ENCODE measurements at places on chromosomes 3 and 15.

DNA sequence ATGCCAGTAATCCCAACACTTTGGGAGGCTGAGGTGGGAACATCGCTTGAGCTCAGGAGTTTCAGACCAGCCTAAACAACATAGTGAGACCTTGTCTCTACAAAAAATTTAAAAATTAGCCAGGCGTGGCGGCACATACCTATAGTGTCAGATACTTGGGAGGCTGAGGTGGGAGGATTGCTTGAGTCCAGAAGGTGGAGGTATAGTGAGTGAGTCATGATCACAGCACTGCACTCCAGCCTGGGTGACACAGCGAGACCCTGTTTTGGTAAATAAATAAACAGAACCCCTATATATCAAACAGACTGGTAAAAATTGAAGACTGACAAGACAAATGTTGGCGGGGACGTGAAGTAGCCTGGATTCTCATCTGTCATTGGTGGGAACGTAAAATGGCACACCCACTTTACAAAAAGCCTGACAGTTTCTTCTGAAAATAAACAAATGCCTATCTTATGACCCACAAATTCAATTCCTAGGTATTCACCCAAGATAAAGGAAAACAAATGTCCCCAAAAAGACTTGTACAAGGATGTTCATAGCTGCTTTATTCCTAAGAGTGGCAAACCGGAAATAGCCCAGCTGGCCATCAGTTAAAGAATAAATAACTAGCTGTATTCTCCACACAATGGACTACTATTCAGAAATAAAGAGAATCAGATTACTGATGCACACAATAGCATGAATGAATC, 47.0 kb upstream of the GK5 start:
- no peak for DNase-seq

- peak; percentile 12 for DNase-seq
These were observed 34.8 kb downstream of the ATG7 start for GRCh38 chr3:11306817-11307589.

DNA sequence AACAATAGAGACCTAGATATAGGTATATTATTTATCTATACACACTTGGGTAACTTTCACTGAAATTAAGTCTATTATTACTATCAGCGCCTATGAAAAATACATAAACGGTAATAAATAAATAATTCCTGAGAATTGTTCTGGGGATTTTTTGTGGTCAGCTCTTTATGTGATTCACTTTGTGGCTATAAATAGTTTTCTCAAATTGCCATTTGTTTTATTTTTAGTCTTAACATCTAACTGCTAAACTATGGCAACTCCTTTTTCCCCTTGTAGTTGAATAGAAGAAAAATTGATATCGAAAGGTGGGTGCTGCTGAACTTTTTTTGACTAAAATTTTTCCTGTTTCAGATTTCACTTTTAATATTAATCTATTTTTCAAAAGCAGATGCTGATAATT, 189.0 kb downstream of the VGLL3 start:
- no peak for DNase-seq

DNA sequence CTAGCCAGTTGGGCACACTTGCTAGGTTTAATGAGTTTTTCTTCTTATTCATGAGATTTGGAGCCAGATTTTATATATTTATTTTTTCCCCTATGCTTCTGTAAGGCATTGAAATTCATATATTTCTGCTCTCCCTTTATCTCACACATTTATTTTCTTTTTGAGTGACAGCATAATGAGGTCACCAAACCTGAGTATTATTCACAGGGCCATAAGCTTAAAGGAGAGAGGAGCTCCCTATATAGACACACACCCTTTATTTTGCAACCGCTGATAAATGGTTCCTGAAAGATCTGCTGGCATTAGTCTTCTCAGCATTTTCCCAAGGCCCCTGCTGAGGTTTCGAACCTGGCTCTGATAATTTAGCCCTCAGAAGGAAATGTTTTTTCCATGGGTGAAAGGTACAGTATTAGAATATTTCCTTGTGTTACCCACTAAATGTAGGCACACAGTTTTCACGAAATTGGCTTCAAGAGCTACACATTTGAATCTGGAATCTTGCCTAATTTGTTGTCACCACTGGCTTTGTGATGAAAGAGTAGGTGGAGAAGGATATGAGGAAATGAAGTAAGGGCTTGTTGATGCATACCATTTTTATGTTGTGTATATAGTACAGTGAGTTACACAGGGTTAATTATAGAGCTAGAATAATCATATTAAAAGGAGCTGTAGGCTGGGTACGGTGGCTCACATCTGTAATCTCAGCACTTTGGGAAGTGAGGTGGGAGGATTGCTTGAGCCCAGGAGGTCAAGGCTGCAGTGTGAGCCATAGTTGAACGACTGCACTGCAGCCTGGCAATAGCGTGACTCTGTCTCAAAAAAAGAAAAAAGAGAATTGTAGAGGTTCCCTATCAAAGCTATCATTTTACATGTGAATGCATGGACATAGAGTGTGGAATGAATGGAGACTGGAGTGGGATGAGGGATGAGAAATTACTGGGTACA, 6.5 kb downstream of the KLHL18 start:
- DNase-seq: no peak

DNA sequence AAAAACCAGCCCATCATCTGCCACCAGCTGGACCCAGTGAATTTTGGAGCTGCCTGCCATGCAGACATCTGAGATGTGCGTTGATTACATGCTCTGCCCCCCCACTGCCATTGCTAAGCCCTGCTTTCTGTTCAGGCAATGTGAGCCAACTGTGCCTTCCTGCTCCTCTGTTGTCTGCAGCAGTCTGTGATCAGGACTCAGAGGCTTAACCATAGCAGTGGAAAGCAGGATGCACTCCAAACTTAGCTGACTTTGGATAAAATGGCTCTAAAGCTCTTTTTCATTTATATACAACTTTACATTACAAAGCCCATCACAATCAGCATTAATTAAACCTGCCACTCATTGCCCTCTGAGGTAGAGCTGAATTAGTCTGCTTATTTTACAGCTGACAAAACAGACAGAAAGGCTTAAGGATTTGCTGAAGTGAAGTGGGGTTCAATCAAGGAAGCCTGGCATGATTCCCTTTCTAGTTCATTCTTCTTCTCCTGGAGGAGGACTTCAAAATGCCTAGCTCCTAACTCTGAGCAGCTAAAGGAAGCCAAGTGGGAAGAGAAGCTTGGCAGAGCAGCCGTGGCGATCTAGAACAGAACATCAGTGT, 15.7 kb upstream of the RPS27L start:
- no peak for DNase-seq

DNA sequence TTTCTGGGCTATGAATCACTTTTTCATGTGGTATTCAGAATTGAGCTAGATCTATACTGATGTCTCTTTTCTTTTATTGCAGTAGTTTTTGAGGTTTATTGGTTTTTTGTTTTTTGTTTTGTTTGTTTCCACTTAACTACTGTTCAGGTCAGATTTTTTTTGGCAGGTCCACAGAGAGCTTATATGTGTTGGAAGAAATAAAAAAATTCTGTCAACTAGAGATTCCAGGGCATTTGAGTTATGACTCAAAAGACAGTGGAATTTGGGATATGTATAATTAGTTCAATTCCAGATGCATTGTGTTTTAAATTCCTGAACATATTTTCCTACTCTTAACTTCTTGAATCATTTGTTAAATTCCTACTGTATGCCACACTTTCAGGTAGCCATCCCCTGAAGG, 727.2 kb downstream of the SI start:
- DNase-seq: no peak

DNA sequence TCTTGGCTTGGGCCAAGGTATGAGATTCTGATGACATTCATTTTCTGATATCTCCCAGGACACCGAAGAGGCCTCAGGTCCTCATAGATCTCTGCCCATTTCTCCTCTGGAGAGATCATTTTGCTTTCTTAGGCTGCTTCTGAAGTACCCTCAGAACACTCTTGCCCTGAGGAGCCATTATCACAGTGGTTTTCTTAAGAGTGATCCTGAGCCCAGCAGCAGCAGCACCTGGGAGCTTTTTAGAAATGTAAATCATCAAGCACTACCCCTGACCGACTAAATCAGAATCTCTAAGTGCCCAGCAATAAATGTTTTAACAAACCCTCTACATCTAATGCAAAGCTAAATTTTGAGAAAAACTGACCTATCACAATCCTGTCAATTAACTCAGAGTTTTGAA, 40.6 kb upstream of the SLC9A9 start:
- no peak for DNase-seq

- DNase-seq: no peak
These were observed 6.4 kb downstream of the PDE8A start for GRCh38 chr15:84987949-84988624.

GRCh38 chr3:55164876-55165275, 237.0 kb upstream of the LRTM1 start:
- DNase-seq: no peak

- DNase-seq: no peak
These were observed 67.1 kb downstream of the APBA2 start for GRCh38 chr15:28952666-28953491.

DNA sequence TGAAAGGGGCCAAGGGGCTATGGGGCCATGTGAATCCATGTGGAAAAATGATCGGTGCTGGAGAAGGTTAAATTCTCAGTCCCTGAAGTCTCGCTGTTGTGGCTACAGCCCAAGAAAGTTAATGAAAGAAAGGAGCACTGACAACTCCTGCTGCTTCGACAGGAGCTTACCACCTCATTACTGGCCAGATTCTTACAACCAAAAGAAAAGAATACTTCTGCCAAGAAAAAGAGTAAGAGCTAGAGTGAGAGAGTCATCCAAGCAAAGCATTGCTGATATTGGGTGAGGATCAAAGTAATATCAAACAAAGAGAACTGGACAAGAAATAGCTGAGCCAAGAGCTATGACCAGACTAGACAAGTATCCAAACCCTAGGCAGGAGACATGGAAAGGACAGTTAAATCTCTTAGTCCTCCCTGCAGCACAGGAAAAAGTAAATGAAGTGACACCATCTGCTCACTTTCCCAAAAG, 348.4 kb upstream of the PLSCR5 start:
- DNase-seq: no peak

DNA sequence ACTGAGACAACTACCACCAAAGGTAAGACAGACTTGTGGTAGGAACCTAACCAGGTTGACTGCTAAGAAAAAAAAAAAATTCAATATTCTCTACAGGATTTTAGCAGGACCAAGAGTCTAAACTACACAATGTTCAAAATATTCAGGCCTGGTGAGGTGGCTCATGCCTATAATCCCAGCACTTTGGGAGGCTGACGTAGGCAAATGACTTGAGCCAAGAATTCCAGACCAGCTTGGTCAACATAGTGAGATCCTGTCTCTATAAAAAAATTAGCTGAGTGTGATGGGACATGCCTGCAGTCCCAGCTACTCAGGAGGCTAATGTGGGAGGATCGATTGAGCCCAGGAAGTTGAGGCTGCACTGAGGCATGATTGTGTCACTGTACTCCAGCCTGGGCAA, 341.6 kb upstream of the WNT5A start:
- no peak for DNase-seq

- no peak for DNase-seq
These were observed 197.2 kb downstream of the VGLL3 start for GRCh38 chr3:86793786-86794185.

- DNase-seq: no peak
These were observed 382.1 kb downstream of the GAP43 start for GRCh38 chr3:116005404-116005803.

- no peak for DNase-seq
These were observed 611.4 kb upstream of the NAALADL2 start for GRCh38 chr3:174247687-174248152.

DNA sequence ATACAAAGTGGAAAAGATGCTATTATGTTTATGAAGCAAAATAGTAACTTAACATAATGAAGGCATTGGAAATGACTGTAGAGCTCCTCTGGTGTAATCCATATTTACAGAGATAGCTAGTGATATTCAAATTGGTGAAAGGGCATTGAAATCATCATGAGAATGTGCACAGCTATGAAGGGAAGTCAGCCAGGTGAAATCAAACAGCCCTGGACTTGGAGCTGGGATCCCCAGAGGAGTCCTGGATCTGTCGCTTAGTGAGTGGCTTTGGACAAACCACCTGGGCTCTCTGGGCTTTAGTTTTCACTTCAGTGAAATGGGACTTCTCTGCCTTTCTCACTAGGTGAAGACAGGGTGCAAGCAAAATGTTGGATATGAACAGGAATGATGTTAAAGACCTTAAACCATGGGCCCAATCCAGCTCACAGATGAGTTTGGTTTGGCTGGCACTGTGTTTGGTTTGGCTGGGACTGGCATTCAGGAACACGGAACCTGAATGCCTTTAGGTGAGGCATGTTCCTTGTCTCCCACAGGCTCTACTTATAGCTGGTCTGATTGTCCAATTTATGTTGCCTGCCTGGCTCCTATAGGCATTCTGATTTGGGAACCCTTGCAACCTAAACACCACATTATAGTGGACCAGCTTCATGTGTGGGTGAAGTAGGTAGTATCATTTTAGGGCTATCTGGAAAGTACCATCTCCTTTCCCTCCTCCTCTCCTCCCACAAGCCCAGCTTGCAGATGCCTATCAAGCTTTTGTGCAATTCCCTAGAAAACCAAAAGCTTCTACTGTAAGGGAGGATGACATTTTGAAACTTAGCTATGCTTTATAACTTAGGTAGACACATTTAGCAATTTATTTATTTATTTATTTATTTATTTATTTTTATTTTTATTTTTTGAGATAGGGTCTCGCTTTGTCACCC, 110.6 kb upstream of the TNFAIP8L3 start:
- DNase-seq: no peak

DNA sequence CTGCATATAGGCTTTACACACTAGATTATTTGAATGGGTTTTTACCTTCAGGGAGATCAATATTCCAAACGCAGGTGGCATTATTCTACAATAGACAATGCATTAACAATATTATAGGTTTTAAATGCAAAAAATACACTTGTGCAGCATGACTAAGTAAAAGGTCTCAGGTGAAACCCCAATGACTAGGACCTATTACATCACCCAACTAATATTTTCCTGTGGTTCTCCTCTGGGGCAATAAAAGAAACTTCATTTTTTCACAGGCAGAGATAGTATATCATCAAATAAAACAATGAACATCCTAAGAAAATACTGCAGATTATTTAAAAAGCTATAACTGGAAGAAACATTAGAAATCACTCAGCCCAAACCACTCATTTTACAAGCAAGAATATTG, 375.3 kb downstream of the ROBO1 start:
- DNase-seq: no peak

- DNase-seq: peak; percentile 41
These were observed 52.0 kb upstream of the ULK4 start for GRCh38 chr3:42013691-42014457.

GRCh38 chr15:81506071-81506470, 132.1 kb upstream of the TMC3 start:
- DNase-seq: no peak

- no peak for DNase-seq
These were observed 92.2 kb upstream of the TNFAIP8L3 start for GRCh38 chr15:51186891-51187290.

- DNase-seq: no peak
These were observed 27.5 kb downstream of the HERC1 start for GRCh38 chr15:63805993-63806980.

DNA sequence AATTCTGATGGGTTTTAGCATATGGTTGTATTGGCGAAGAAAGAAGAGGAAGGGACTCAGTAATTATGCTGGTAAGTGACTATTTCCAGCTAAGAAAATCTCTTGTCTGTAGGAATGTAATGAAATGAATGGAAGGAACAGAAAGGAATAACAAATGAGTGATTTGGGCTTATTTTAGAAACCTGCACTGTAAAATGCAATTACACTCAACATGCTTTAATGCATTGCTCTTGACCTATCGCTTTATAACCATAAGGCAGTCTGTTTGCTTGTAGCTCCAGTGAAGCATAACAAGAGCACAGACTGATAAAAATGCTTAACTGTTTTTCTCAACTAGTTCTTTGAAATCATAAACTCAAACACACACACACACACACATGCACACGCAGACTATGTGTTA, 549.0 kb downstream of the ROBO2 start:
- no peak for DNase-seq

- no peak for DNase-seq
These were observed 16.9 kb upstream of the RYR3 start for GRCh38 chr15:33293713-33294334.

Data from CD4-positive, alpha-beta T cell treated with Interleukin-1 beta for 1 hour (primary cell).